ENCODE measurements at places on chromosomes 4 and X.

DNA sequence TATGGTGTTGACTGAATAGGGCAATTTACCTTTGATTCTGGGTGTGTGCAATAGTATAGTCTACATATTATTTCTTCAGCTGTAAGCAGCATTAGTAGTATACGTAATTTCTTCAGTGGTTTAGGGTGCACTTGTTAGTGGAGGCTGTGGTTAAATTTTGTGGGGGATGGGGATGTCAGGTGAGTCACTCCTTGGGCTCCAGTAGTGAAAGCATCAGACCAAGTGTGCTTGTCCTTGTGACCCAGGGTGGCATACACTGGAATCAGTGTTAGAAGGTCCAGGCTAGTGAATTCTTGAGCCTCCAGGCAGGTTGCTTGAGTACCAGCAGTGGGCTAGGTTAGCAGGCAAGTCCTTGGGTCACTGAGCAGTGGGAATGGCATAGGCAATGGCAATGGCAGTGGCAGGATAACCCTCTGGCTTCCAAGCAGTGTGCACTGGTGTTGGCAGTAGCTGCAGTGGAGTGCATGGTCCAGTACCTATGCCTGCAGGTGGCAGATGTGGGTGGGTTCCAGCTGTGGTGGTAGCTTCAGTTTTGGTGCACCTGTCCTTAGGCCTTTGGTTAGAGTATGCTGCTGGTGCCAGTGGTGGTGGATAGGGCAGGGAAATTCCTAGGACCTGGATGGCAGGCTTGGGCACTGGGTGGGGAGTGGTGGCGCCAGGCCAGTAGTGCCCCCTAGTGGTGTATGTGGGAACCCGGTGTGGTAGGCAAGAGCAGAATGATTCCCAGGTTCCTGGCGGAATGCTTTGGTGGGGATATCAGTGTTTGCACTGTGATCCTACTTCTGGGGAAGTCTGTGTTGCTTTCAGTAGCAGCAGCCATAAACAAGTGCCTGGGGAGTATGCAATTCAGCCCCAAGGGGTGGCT, 531.0 kb downstream of the SMARCA1 start:
- DNase-seq, result no peak

DNA sequence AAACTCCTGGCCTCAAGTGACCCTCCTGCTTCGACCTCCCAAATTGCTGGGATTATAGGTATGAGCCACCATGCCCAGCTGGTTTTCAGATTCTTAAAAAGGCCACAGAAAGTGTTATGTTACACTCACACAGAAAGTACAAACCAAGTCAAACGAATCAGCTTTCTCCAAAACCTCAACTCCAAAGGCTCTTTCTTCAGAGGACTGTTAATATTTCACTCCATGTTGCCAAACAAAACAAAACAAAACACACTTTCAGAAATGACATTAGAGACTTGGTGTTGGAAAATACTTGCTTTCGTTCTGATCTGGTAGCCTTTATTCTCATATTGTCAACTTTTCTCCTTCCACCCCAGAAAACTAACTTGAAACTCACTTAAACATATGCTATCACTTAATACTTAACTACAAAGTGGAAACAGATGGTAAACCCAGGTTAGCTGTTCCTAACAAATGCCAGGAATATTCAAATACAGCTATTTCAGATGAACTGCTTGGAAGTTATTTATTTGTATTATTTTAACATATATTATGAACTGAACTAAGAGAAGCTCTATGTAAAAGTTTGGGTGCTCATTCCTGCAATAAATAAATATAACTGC, 34.7 kb downstream of the RLIM start:
- no peak for DNase-seq

DNA sequence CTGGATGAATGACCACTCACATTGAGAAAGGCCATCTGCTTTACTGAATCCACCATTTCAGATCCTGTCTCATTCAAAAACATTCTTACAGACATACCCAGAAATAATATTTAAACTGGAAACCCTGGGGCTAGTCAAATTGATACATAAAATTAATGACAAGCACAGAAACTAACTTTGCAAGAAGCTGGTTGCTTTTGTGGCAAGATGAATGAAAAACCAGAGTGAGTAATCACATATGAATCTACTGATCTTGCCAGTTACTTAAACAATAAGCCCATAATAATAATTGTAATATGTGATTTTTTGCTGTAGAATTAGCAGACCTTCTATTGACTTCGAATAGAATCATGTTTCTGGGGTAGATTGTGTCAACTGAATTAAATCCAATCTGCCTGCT, 235.1 kb downstream of the PPARGC1A start:
- no peak for DNase-seq

DNA sequence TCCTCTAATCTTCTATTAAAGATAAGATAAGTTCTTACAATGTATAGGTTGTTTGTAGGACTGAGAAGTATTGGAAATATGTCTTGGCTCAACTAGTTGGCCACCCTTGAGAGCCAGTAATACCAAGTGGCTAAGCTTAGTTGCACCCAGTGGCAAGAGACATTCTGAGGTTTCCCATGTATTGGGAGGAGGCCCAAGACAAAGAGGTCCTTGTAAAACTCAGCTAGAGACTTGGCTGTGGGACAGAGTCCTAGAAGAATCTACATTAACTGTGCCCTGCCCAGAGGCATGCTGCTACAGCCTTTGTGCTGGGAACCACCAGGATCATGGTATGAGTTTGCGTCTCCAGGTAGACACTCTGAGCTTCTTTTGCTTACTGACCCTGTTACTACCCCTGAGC, 41.9 kb upstream of the SLC4A4 start:
- no peak for DNase-seq

DNA sequence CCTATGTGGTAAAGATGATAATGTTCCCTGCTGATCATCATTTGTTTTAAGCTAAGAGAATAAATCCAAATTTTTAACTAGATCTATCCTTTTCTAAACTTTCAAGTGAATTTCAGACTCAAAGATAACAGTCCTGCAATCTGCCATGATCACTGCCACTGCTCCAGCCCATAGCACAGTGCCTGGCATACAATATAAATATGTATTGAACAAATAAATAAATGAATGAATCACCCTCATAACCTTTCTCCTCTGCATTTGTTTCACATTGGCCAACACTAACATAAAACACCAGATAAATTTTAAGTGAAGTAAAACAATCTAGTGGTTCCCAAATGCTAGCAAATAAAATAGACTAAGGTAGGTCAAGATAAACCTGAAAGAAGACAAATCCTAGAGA, 439.0 kb downstream of the GPM6A start:
- DNase-seq, result no peak

- DNase-seq, result peak; percentile 21
These were observed 4.8 kb upstream of the PRICKLE3 start for GRCh38 chrX:49190821-49191573.

GRCh38 chr4:53432528-53433424, 55.3 kb downstream of the FIP1L1 start:
- no peak for DNase-seq

DNA sequence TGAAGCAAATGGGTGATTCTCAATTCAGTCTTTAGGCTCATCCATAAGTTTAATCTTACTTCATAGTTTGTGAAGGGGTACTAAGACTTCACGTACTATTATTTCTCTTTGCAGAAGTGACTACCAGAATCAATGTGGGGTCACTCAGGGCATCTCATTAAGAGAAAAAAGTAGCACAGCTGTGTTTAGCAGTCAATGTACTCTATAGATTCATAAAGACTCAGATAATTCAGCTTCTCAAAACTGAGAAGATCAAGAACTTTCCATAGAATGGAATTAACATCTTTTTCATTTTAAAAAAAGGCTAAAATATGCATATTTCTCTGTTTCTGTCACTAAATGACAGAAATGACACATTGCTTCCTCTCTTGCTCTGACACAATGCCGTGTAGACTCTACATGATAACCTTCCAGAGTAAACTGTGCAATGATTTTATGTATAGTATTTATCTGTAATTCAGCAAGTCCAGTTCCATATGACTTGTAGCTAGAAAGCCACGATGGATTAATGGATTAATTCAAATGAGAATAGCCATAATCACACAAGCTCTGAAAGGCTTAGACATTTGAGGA, 20.3 kb upstream of the LSM6 start:
- DNase-seq, result no peak

DNA sequence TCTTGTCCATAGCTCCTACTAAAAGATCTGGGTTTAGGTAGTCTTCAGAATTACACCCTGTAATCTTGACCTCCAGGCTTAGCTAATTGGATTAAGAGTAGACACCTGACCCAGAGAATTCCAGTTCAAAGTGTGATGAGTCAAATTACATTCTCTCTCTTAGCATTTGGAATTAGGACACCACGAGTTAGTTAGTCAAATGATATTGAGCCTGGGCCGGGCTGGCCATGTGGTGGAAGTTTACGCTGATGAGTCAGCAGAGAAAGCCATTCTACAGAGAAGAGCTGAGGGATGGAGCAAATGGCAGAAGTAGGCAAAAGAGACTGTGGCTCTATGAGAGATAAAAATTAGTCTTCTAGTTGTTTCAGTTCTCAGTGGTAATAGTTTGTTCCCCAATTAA, 31.1 kb downstream of the CEP44 start:
- DNase-seq, result no peak

- DNase-seq, result no peak
These were observed at the start of gene BEX1 for GRCh38 chrX:103063918-103064434. TSS of gene BEX1 (minus strand) at chrX:103064171. CDS start at chrX:103063274, 897 bp downstream.

GRCh38 chr4:186095406-186095805, 9.1 kb upstream of the FAM149A start:
- no peak for DNase-seq

GRCh38 chr4:30619679-30620078, 100.5 kb upstream of the PCDH7 start:
- DNase-seq, result no peak

DNA sequence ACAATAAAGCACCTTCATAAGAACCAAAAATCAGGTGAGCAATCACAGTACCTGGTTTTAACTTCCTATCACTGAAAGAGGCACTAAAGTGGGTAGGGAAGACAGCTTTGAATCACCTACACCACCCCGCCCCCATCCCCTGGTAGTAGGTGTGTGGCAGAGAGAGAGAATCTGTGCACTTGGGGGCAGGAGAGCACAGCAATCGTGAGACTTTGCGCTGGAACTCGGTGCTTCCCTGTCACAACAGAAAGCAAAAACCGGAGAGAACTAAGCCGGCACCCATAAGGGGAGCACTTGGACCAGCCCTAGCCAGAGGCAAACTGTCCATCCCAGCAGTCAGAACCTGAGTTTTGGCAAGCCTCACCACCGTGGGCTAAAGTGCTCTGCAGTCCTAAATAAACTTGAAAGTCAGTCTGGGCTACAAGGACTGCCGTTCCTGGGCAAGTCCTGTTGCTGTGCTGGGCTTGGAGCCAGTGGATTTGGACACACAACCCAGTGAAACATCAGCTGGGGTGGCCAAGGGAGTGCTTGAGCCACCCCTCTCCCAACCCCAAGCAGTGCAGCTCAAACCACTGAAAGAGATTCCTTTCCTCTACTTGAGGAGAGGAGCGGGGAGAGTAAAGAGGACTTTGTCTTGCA, 32.1 kb downstream of the NDUFB11 start:
- no peak for DNase-seq

GRCh38 chrX:111649638-111650037, 31.3 kb upstream of the ALG13 start:
- no peak for DNase-seq

DNA sequence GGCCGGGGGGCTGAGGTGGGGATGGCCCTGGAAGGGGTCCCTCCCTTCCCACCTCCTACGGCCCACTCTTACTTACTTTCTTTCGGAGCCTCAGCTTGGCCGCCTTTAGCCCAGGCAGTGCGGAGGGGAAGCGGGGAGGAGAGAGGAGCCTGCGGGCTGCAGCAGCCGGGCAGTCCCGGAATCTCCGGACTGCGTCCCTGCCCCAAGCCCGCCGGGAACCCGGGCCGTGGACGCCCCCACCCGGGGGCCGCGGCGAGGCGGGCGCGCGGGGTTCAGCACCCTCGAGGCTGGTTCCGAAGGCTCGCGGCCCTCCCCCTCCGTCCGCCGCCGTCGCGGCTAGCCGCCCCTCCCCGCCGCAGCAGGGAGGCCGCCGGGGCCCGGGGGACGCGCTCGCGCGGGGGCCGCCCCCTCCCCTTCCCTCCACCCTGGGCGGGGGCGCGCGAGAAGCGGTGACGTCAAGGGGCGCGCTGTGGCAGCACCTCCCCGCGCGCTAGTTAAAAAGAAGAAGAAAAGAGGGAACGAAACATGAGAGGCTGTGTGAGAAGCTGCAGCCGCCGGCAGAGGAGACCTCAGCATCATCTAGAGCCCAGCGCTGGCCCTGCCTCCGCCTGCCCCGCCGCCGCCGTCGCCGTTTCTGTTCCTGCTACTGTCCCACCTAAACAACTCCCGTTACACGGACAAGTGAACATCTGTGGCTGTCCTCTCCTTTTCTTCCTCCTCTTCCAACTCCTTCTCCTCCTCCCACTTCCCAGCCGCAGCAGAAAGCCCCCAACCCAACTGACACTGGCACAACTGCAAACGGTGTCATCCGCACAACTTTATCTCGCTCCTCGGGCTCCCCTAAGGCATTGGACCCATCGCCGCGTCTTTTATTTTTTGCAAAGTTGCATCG, at the start of gene HHIP:
Gene HHIP (plus strand): TSS at position 526 of the 892 bp plus-strand sequence. CDS start 520 bp downstream, outside the sequence.
- DNase-seq, result no peak

DNA sequence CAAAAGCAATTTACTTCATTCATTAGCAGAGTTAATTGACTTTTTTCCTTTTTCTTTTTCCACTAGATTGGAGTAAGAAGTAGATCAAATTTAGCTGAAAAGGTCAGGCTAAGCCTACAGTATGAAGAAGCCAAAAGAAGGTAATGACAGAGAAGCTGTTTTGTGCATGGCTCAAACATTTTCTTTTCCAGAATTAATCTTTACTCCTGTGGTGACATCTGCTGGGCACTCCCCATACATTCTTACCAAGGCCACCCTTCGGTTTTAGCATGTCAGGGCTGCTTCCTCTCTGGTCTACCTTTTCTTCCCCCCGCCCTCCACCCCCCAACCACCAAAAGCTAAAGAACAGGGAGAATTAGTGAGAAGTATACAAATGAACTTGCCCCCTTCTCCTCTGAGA, 70.2 kb downstream of the CLDN22 start:
- DNase-seq, result no peak

Data from activated naive CD4-positive, alpha-beta T cell (primary cell).